ENCODE measurements at places on chromosomes 3 and 15. TPM values are rescaled to one million over a fixed set of nuclear protein-coding genes. Genes with fewer than 3 reads are reported as not detected.

DNA sequence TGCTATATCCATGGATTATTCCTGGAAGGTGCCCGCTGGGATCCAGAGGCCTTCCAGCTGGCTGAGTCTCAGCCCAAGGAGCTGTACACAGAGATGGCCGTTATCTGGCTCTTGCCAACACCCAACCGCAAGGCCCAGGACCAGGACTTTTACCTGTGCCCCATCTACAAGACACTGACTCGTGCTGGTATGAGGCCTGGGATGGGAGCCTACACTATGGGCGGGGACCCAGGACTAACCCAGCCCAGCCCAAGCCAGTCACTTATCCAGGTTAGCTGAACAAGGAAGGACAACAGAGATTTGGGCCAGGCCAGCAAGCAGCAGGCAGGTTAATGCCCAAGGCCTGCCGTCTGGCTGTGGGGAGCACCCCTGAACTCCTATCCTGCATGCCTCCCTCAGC, 45.3 kb downstream of the SEMA3G start:
- H3K27me3 ChIP-seq = no peaks in the 10 kb centered on the region
- no peak for DNase-seq
- no peak overlapping the region for H3K4me3 ChIP-seq

DNA sequence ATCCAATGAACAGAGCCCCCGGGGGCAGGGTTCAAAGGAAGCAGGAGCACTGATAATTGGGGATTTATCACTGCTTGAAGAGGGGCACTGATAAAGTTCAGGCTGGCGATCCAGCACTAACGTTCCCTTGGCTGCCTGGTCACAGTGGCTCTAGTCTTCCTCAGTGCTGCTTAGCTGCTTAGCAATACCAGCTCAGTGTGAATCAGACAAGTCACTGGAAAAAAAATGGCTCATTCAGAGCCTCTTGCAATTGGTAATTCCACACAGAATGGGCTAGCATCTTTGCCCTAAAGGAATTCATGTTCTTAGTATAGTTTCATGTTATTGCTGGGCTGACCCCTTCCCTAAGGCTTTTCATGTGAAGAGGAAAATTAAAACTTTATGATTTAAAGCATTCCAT, 95.7 kb upstream of the SLC2A2 start:
- H3K36me3 ChIP-seq = peaks cover 6% of the 10 kb centered on the region
- DNase-seq = no peak
- H3K27me3 ChIP-seq = no peaks in the 10 kb centered on the region
- no peak overlapping the region for H3K27ac ChIP-seq
- H3K4me1 ChIP-seq = no peaks in the 10 kb centered on the region
- no peak overlapping the region for H3K4me3 ChIP-seq

- H3K4me1 ChIP-seq = no peaks in the 10 kb centered on the region
- no peaks in the 10 kb centered on the region for H3K36me3 ChIP-seq
- no peak overlapping the region for H3K27ac ChIP-seq
- DNase-seq = no peak
Measured at GRCh38 chr3:110193074-110193473, 855.7 kb upstream of the DPPA4 start.

DNA sequence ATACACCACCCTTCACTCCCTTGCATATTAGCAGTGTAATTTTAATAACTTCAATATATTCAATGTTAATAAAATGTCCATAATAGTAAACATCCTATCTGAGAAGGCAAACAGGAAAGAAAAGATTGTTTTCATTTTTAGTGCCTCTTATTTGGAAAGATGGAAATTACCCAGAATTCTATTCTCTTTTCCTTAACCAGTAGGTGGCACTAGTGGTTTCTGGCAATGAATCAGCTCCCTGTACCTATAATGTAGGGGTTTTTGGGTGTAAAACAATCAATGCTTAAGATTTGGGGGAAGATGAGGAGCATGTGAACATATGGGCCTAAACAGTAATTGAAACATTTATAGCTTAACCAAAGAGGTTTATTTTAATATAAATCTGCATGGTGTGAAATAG, 5.7 kb upstream of the SEMA6D start:
- H3K27ac ChIP-seq = no peak overlapping the region
- H3K36me3 ChIP-seq = no peaks in the 10 kb centered on the region
- H3K4me1 ChIP-seq = peaks cover 5% of the 10 kb centered on the region
- no peak for DNase-seq
- H3K27me3 ChIP-seq = no peaks in the 10 kb centered on the region
- H3K4me3 ChIP-seq = no peak overlapping the region

- H3K4me3 ChIP-seq = no peak overlapping the region
- no peak overlapping the region for H3K27ac ChIP-seq
- peaks cover 5% of the 10 kb centered on the region for H3K4me1 ChIP-seq
- no peaks in the 10 kb centered on the region for H3K27me3 ChIP-seq
- H3K36me3 ChIP-seq = peaks cover 7% of the 10 kb centered on the region
Measured at GRCh38 chr3:56613016-56613415, 56.0 kb downstream of the CCDC66 start.

- H3K4me3 ChIP-seq = no peak overlapping the region
- H3K27me3 ChIP-seq = no peaks in the 10 kb centered on the region
Measured at GRCh38 chr3:25801786-25802185, 11.9 kb downstream of the OXSM start.

- H3K4me3 ChIP-seq = no peak overlapping the region
- no peaks in the 10 kb centered on the region for H3K27me3 ChIP-seq
- DNase-seq = no peak
Measured at GRCh38 chr3:174023421-174023820, 625.9 kb downstream of the NLGN1 start.

ATP6V1A gene
- total RNA-seq = 23.3 TPM

MST1R gene
- total RNA-seq = 2.1 TPM
